ENCODE measurements at places on chromosomes 5 and 9.

- DNase-seq, result no peak
Observed at GRCh38 chr5:73204332-73204731, 31.3 kb downstream of the TMEM174 start.

DNA sequence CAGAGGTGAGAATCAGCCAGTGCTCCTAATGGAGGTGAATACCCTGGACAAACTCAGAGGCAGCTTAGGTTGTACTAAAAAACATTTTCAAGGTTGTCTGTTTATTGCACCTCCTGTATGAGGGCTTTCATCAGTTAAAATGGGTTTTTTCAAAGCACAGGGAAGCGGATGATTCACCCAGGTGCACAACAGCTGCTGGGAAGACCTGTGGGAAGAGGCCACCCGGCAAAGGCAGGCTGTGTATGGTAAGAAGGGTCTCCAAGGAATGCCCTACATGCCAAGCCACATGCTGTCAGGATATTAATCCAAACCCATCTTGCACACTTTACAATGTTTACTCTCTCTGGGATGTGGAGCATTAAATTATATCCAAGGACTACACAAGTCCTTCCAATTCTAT lies 14.7 kb downstream of the SIL1 start:
- DNase-seq, result no peak

DNA sequence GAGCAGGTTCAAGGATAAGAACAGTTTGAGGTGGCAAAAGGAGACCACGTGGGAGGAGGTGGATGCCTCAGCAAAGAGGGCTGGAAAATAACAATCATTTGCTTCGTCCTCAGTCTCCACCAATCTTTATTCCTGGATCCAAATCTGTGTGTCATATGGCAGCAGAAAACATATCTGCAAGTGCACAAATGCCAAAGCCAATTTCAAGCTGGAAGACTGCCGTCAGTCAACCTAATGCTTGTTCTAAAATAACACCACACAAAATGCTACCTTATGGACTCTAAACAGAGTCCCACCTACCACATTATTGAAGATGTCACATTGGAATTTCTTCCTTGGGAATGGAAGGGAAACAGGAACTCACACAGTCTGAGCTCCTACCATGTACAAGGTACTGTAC lies 129.1 kb downstream of the CDK5RAP2 start:
- DNase-seq, result no peak

GRCh38 chr9:118455259-118455658 lies 751.1 kb downstream of the TLR4 start:
- no peak for DNase-seq

DNA sequence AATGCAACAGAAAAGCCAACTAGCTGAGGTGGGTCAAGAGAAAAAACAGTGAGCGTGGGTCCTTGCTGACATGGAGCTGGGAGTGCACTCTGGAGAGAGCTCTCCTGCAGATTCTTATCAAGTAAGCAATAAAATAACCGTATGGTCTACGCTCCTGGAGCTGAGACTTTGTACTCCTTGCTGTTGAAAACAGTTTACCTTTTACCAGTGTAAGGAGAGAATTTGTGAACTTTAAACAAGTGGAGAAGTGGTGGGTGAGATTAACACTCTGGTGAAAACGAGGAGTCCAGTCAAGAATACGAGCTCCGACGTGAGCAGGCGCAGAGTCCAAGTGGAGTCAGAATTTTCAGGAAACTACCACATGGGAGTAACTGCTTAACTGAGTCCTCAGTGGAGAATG lies 156.1 kb upstream of the ERCC6L2 start:
- DNase-seq, result no peak

GRCh38 chr9:120258096-120258495 lies 321.9 kb downstream of the CDK5RAP2 start:
- no peak for DNase-seq

DNA sequence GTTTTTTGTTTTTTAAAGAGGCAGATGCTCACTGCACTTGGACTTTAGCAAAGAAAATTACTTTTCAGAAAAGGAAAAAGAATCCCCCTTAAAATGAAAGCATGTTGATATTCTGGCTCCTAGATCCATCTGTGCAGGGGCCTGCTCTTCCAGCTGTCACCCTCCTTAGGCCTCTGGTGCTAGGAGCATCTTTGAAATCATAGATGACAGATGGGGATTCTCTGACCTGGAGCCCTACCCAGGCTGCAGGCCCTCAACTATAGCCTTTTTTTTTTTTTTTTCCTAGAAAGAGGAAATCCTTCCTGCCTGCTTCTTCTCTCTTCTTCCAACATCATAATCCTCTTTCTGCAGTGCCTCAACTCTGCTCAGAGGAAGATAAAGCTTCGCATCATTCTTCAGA lies 16.3 kb upstream of the DCP2 start:
- no peak for DNase-seq

GRCh38 chr9:130565792-130566191 lies 13.6 kb upstream of the FUBP3 start:
- no peak for DNase-seq

DNA sequence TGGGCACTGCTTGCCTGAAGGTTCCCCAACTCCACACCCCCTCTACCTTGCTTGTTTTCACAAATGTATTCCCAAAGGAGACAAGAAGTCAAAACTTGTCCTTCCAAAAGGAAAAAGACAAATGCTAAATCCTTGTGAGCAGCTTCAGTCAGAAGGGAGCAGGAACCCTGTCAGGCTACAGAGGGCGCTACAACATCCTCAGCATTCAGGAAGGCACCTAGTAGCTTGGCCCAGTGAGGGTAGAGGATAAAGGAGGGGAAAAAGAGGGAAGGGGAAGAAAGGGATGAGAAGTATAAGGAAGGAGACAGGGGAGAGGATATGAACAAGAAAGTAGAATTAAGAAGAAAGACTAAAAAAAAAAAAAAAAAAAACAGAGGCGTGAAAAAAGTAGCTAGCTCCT lies 97.5 kb downstream of the MLLT3 start:
- no peak for DNase-seq

DNA sequence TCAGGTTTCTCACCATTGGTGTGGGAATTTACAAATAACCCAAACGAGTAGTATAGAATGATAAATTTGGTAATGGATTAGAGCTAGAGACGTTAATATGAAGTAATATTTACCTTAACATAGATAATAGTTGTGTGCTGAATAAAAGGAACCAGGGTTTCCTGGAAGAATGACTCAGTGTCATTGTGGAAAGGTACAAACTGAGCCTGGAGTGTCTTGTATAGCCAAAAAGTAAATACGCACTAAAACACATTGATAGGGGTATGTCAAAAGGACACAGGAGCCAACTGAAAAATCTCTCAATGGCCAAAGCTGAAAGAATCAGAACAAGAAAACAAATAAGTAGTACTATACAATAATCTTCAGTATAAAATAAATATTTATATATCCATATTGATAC lies 363.5 kb downstream of the SLCO4C1 start:
- no peak for DNase-seq

DNA sequence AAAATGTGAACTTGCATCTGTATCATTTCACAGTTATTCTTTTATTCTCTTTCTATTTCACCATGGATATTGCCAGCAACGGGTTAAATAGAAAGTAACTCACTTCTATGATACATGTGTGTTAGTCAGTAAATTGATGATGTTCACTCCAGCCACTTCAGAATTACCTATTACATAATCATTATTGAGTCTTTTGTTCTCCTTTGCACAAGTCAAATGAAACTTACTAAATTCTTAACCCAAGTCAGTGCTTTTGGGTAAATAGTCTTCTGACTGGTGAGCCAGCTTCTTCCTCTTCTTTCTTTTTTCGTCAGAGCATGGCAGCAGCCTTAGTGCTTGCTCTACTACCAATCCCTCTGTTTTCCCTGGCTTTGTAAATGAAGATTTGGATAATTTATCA lies 344.3 kb downstream of the RAB3C start:
- no peak for DNase-seq

DNA sequence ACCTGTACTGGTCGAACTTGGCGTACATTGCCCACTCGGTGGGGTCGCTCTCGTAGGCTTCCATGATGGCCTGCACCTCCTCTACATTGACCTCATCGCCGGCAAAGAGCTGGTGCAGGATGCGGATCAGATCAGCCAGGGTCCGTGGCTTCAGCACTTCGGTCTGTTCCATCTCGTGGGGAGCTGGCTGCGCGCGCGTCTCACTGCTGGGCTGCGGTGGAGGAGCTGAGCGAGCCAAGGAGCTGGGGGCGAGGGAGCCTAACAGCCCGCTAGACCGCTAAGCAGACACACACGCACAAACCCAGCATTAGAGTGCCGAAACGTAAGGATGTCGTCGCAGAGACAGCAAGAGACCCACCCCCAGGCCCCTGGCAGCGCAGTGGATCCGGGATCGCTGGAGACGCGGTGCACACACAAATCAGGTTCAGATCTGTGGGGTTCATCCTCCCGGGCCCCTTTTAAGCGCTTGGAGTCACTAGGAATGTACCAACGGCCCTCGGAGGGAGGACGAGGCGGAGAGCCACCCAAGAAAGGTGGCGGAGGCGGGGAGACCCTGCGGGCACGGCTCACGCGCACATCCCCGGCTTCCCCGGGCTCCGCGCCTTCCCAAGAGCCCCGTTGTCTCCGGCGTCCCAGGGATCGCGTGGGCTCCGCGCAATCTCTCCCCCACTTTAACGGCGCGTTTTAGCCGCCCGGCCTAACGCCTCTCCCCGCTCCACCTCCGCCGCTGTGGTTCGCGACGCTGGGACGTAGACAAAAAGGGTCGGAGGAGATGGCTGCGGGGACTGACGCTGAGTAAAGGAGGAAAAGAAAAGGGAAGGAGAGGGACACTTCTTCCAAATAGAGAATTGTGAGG lies at the start of gene CDO1:
CDO1 (minus strand) TSS at position 434 of the 856 bp plus-strand sequence; CDS start at position 172, 262 bp downstream.
- DNase-seq, result no peak

DNA sequence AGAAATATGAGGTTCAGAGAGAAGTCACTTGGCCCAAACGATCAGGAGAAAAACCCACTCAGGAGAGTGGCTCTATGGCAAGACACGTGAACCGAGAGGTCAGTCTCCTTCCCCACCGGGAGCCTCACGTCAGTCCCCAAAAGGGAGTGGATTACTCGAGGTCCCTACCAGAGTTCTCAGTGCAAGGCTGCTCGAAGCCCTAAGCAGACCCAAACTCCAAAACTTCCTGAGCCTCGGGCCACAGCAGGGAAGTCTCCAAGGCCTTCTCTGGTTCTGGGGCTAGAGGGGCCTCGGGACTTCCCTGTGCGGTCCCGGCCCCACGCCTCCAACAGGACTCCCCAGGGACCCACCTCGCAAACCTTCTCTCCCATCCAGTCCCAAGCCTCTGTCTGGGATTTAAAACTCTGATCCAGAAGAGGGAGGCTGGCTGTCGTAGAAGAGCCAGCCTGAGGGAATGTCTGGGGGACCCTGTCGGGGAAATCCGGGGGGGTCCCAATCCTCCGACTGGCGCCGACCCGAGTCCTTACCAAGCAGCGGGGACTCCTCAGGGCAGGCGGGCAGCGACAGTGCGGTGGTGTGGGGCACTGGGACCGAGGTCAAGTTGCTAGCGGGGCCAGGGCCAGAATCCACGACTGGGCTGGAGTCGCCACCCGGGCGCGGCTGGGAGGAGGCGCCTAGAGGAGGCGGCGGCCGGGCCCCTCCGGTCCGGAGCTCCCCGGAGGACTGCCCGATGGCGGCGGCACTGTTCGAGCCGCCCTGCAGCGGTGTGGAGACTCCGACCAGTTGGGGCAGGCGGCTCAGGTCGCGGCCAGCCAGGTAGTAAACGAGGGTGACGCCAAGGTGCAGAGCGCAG lies 679 bp downstream of the B4GALT1 start:
- DNase-seq, result peak; percentile 39

- DNase-seq, result no peak
Observed at GRCh38 chr5:71945436-71945835, 161.8 kb upstream of the MAP1B start.

GRCh38 chr9:37801287-37801850 lies 772 bp downstream of the DCAF10 start:
- peak; percentile 42 for DNase-seq

DNA sequence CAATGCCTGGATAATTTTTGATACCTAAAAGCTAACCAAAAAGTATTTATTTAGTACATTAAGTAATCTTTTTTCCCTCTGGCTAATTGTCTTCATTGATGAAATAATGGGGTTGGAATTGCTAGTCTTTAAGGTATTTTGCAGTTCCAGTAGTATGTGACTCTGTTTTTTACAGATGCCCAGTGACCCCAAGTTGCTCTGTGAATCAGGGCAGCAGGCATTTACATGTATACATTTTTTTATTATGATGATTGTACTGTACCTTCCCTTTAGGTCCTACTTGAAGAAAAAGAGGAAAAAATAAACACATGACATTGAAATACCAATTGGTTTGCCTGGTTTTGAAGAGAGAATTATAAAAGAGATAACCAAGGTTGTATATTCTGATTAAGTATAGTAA lies 385.5 kb downstream of the ADGRV1 start:
- no peak for DNase-seq

- no peak for DNase-seq
Observed at GRCh38 chr5:81665795-81666194, 85.1 kb downstream of the SSBP2 start.

DNA sequence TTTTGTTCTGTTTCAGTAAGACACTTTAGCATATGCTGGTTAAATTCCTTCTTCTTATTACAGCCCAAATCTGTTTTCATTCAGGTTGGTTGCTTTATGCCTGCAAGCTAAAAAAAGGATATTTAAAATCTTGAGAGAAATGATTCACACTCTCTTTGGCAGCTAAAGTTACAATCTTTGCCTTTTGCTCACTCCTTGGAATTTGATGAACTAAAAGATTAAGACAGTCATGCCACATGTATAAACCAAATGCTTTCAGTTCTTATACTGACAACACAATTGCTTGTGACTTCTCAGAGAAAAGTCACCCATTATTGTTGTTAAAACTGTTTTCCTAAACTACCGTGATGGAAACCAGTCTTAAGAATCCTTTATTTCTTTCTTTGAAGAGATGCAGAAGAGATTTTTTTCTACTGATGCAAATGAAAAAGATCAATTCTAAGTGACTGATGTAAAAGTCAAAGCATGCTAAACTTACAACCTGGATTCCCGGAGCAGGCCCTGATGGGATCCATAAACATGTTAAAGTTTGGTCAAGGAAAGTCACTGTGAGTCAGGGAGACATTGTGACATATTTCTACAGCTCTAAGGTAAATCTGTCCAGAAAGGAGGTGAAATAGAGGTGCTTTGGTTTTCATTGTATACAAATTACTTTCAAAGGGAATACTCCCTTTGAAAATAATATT lies 144.2 kb upstream of the CDH10 start:
- DNase-seq, result no peak

DNA sequence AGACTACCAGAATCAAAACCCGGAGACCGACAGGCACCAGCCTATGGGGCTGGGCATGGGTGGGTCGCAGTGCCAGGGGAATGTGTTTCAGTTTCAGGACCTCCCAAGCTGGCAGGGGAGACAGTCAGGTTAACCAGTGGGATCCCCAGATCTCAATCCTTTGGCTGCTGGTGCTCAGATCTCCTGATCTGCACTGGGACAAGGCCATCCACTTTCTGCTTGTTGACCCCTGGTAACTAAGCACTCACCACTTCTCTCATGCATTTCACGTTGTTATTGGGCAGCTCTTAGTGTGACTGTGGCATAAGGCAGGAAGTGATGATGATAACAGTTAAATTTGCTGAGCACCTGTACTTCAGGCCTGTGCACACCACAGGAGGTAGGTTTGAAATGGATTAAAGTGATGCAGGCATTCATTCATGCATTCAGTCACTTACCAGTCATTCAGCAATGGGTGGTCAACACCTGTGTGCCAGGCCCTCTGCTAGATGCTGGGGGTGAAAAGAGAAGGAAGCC lies 42.1 kb upstream of the STXBP1 start:
- DNase-seq, result peak; percentile 54

- DNase-seq, result peak; percentile 53
Observed at GRCh38 chr9:2241461-2241835, 226.3 kb downstream of the SMARCA2 start.

All from GM12865 (cell line).